ENCODE measurements at places on chromosomes 2 and 18.

DNA sequence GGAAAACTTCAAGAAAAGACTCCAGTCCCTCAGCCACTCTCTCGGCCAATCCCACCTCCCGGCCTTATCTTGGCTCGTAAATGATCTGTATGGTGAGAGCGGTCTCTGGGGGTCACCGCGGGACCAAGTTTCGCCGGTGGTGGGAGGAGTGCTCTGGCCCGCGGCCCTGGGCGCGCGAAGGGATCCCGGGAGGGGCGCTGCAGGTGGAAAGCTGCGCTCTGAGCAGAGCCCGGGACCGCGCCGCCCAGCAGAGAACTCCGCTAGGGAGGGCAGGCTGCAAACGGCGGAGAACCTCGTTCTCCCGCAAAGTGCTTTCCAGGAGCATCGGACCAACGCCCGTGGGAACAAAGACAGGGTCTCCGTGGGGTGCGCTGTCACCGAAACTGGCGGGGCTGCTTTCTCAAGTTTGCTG lies 622 bp downstream of the LRP2 start:
- peak; percentile 60 for DNase-seq

GRCh38 chr18:50869150-50869549 lies 9.8 kb upstream of the ME2 start:
- no peak for DNase-seq

- DNase-seq: no peak
Observed at GRCh38 chr2:128490881-128491691, 172.4 kb upstream of the HS6ST1 start.

- DNase-seq: no peak
Observed at GRCh38 chr2:52776571-52776970, 991.0 kb upstream of the CHAC2 start.

GRCh38 chr2:208819190-208819589 lies 412.6 kb downstream of the PTH2R start:
- no peak for DNase-seq

DNA sequence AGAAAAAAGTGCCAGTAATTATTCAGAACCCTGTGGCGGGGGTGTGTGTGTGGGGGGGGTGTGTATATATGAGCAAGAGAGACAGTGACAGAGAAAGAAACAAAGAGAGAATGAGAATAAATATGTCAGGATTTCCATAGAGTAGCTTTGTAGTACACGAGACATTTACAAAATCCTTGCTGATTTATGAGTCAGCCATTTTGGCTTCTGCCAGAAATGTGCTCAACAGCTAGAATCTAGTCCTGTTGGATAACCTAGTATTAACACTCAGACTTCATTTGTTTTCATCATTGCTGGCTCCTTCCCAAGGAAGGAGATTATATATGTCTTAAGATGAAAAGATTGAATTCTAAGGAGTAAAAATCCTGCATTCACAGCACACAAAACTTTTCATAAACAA lies 140.5 kb upstream of the HNRNPA3 start:
- no peak for DNase-seq

DNA sequence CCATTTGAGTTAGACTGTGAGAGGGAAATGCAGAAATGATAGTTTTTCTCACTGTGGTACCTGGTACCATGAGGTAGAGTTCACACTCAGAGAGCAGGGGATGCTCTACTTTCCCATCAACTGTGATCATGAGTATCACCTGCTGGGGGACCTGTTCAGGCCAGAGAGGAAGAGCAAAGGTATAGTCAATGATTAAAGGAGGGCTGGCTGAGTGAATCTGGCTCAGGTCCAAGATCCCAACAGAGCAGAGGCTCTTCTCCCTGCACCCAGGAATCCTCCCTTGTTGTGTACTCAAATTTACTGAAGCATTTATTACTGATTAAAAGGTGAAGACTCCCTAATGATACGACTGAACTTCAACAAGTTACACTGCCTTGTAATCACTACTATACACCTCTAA lies 104.6 kb upstream of the CHRNA1 start:
- no peak for DNase-seq

- DNase-seq: no peak
Observed at GRCh38 chr2:33457556-33458247, 18.7 kb upstream of the RASGRP3 start.

DNA sequence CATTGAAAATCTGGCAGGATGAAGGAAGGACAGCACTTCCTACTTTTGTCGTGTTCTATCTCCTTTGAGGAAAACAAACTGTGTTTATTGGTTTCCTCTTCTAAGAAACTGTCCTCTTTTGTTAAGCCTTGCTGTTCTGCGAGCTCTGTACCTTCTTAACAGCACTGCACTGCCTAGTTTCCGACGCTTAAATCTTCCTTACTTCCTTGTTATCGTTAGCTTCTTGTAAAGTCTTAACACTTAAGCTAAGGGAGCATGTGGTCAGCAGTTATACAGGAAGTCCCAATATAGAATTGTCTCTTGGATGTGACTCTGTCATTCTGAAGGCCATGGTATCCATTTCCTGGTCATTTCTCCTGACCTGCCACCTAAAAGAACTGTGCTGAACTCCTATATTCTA lies 552.8 kb upstream of the NRP2 start:
- DNase-seq: no peak

DNA sequence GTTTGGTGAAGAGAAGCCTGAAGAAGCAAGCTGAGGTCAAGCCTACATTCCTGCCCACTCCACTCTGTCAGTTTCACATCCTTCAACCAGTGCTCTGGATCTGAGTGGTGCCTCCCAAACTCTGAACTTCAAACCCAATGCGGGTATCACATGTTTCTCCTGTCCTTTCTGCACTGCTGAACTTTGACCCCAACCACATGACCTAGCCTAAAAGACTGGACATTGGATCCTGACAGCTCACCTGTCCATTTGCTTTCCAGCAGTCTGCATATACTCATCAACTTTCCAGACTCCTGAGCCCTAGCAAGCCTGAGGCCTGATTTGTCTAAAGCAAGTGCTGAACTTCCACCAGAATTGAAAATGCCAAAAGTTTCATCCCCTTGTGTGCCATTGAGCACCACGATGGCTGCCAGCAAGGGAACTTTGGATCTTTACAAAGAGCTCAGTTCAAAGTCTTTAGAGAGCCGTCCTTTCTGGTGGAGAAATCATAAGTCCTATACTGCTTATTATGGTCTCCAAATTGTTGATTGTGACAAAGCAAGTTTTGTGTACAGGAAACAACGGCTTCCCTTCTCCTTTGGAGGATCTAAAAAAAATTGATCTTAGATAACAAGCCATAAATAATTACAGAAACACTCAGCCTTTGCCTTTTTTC lies 37.6 kb upstream of the ITGA6 start:
- no peak for DNase-seq

- DNase-seq: no peak
Observed at GRCh38 chr18:35880788-35881455, 91.6 kb upstream of the RMP24 start.

- DNase-seq: no peak
Observed at GRCh38 chr2:232744963-232745362, 31.4 kb downstream of the KCNJ13 start.

GRCh38 chr18:25650201-25650941 lies 298.4 kb upstream of the ZNF521 start:
- no peak for DNase-seq

GRCh38 chr18:55781481-55781957 lies 193.5 kb upstream of the TCF4 start:
- peak; percentile 74 for DNase-seq

GRCh38 chr2:241983571-241984270 lies 114.2 kb downstream of the RTP5 start:
- no peak for DNase-seq

DNA sequence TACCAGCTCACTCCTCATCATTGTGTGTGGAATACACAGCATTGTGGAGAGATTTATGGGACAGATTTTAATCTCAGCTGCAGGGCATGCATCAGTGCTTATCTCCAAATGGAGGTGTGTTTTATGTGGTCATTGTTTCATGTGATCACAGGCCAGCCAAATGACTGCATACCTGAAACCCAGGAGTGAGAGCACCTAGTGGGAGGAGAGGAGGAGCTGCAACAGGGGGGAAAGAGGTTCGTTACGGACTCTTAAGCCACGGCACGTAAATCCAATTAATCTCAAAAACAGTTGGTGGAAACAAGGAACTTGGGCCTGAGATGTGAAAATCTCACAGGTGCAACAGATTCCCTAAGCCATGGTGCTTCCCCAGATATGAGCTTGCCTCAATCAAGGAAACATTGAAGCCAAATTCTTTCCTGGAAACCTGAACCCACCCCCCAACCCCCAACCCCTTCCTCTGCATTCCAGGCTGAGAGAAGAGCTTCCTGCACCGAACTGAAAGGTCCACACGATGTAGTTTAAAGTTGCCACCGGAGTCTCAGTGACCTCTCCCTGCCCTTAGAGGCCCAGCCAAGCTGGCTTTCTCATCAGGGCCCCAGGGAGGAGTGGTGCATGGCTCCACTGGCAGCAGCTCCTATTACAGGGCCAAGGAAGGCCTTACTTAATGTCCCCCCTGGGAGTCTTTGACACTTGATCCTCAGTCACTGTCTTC lies 167.4 kb downstream of the C1D start:
- DNase-seq: no peak

GRCh38 chr2:42136782-42137124 lies 32.4 kb upstream of the EML4 start:
- no peak for DNase-seq

GRCh38 chr2:222038067-222038802 lies 260.6 kb downstream of the PAX3 start:
- no peak for DNase-seq

DNA sequence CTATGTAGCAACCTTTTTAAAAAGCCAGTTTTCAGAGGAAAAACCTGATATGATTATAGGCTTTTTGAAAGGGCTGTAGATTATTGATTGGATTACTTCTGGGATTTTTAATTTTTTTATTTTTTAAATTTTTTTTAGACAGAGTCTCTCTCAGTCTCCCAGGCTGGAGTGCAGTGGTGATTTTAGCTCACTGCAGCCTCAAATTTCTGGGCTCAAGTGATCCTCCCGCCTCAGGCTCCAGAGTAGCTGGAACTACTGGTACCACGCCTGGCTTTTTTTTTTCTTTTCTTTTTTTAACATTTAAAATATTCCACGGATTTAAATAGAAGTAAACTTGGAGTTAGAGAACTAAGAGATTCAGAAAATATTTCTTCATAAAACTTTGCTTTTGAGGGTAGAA lies 1.2 kb downstream of the MRPL19 start:
- DNase-seq: no peak

GRCh38 chr2:38158378-38159118 lies 82.6 kb upstream of the CYP1B1 start:
- DNase-seq: no peak

- DNase-seq: no peak
Observed at GRCh38 chr2:105257981-105258380, 16.4 kb downstream of the GPR45 start.

DNA sequence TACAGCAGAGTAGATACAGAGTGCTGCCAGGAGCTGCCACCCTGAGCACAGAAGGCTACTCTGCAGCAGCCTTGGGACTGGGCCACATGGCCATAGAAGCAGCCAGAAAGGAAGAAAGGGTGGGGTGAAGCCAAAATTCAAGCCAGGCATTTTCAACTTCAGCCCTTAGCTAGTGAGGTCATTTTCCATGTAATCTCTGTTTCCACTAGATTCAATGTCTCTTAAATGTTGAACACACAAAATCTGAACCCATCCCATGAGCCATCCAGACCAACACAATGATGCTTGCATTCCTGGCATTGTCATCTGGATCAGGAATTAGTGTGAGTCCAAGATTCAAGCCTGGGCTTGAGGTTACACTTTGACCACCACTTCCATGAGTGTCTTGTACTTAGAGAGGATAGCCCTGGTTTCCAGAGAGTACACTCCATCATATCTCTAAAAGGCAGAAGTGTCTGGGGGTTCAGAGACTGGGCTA lies 243.6 kb downstream of the OSR1 start:
- DNase-seq: no peak

DNA sequence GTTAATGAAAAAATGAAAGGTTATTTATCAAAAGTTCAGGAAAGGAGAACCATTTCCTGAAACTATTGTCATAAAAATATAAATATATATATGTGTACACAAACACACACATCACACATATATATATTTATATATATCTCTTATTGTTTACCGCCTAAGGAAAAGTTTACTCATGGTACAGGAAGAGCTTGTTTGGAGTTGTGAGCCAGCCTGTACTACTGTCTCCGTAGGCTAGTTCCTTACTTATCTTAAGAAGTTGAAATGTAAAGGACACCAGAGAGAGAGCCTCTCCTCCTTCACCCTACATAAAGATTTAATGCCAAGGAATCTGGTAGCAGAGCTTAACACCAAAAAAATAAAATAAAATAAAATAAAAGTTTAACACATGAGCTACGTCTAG lies 19.6 kb downstream of the DSC1 start:
- DNase-seq: no peak

DNA sequence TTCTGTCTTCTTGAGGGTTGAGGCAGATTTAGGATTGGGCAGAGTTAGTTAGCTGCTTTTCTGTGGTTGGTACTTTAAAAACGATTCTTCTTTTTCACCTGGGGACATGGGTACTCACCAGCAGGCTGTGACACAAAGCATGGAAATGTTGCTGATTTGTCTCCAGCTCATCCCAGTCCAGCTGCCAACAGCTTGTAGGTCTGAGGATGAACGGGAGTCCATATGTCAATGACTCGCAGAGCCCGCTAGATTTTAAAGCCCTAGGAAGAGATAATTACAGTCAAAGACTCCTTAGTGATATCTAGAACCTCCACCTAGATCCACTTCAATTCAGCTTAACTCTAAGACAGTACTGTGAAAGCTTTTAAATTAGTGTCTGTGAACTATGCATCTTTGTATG lies 20.8 kb downstream of the DOK1 start:
- DNase-seq: no peak

DNA sequence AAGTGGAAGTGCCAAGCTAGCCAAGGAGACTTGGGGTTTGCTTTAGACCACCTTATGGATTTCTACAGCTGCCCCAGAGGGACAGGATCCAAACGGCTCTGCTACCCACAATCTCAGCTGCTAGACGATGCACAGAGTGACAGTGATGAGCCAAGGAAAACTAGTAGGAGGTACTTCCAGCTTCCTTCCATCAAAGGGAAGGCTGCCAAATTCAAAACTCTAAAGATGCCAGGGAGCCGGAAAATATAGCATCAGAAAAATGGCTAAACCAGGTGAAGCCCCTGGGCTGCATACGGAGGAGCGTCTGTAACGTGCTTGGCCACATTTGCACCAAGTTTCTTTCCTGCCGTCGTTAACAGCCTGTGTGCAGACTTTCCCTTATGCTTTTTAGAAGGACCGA lies 245.5 kb upstream of the ZNF521 start:
- DNase-seq: no peak

GRCh38 chr2:74499267-74499939 lies at the start of gene LBX2:
TSS of gene LBX2 (minus strand) at chr2:74499603. CDS start at chr2:74499537, 66 bp downstream.
- DNase-seq: peak; percentile 57
